Nephron progenitor cell (in vitro differentiated cells): ENCODE measurements at places on chromosomes 1 and 21.
A peak's percentile ranks its signal among the peaks of the same experiment; 100 is the strongest.

GRCh38 chr1:220565670-220566069 is 37.7 kb downstream of the MARK1 start:
- no peak for DNase-seq

- no peak for DNase-seq
These were observed 19.1 kb downstream of the OLFML3 start for GRCh38 chr1:113998361-113998760.

- DNase-seq = no peak
These were observed 161.6 kb downstream of the CHRM3 start for GRCh38 chr1:239547987-239548386.

- DNase-seq = no peak
These were observed 451.2 kb downstream of the DSCAM start for GRCh38 chr21:40395732-40396131.

GRCh38 chr1:230166366-230167132 is 99.5 kb downstream of the GALNT2 start:
- DNase-seq = no peak

- no peak for DNase-seq
These were observed 2.6 kb upstream of the LAD1 start for GRCh38 chr1:201401700-201402099.

GRCh38 chr1:162732566-162733335 is 57.8 kb upstream of the HSD17B7 start:
- no peak for DNase-seq

DNA sequence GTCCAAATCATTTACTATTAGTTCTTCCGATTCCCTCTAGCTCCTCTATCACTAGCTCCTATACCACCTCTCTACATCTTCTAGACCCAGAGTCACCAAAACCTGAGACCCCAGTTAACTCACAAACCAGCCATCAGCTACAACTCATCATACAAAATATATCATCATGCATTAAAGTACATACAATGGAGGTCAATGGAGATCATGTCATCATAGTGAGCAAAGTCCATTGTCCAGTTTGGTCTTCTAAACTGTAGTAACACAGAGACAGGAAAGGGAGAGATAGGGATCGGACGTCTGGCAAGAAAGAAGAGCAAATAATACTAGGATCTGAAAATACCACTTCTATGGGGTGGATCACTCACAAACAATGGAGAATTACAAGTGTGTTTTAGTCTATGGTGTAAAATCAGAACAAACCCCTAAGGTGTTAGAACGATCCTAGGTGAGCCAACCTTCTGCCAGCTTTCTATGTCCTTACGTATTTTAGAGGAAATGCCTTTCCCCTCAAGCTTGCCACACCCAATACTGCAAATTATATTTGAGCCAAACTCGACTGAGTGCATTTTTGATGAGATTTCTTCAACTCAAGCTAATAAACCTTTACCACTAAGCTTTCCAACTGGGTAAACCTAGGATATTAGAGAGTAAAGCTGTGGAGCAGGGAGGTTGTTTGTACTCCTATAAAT is 3.9 kb downstream of the ADIPOR1 start:
- no peak for DNase-seq

DNA sequence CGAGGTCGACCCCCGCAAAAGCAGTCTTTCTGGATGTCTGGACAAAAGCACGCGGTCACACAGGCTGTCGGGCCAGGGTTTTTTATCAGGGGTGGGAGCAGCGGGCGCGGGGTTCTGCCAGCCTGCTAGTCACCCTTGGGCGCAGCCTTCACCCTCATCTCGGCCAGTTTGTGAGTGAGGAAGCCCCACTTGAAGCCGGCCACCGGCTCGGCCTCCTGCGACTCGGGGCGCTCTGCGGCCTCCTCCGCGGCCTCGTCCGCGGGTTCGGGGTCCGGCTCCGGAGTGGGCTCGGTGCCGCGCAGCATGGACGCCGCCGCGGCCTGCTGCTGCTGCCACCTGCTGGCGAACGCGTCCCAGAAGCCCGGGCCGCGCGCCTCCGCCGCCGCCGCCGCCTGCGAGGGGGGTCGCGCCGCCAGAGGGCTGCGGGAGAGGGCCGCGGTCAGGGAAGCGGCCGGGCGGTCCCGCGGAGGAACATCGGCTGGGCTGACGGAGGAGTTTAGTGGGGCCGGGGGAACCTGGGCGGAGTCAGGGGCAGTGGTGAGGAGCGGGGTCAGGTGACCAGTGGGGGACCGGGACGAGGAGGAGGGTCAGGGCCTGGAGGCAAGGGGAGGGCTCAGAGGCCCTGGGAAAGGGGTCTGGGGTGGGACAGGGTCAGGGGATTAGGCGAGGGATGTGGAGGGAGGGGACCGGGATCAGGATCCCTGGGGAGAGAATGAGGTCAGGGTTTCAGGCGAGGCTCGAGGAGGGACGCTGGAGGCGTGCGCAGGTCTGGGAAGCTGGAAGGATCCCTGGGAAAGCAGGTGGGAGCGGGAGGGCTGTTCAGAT is 4.5 kb downstream of the C1orf232 start:
- DNase-seq = peak; percentile 91

- peak; percentile 37 for DNase-seq
These were observed 32.0 kb downstream of the RSPH1 start for GRCh38 chr21:42463861-42464515.

DNA sequence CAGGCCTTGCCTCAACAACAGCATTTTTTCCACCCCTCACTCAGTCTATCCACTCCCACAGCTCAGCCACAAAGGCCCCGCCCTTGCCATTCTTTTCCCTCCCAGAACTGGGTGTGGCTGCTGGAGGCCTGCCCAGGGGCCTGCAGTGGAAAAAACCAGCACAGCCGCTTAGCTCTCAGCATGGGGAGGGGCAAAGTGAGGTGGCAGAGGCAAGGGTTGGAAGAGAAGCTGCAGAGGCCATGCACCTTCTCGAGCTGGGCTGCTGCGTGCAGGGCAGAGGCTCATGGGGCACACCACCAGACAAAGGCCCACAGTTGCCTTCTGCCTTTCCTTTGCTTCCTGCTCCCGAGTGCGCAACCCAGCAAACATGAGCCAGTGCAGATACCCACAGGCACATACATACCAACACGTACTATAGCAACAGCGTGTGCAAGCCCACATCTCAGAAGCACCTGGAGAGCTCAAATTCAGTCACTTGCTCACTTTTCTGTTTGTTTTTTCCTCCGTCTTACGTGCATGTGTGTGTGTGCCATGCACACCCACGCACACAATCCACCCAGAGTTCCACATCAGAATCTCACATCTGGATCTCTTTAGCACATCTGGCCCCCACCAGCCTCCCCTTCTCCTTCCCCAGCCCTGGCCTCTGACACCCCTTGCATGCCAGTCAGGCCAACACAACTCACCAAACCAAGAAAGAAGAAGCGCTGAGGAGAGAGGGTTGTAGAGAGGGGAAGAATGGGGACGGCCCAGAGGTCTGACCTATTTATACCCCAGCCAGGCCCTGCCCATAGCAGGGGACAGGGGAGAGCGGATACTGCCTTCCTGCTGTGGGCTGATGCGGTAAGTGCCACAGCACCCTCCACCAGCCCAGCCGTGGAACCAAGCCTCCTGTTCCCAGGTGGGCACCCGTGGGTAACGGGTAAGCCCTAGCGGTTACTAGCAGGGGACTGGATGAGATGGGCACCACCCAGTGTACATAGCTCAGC is at the start of gene S100A4:
S100A4 (minus strand) TSS at position 740 of the 989 bp plus-strand sequence. CDS start 1,012 bp downstream, outside the sequence.
- peak; percentile 82 for DNase-seq

GRCh38 chr21:27047283-27047657 is 80.4 kb upstream of the ADAMTS5 start:
- DNase-seq = no peak

GRCh38 chr1:35929730-35930592 is 944 bp upstream of the AGO3 start:
- peak; percentile 37 for DNase-seq

DNA sequence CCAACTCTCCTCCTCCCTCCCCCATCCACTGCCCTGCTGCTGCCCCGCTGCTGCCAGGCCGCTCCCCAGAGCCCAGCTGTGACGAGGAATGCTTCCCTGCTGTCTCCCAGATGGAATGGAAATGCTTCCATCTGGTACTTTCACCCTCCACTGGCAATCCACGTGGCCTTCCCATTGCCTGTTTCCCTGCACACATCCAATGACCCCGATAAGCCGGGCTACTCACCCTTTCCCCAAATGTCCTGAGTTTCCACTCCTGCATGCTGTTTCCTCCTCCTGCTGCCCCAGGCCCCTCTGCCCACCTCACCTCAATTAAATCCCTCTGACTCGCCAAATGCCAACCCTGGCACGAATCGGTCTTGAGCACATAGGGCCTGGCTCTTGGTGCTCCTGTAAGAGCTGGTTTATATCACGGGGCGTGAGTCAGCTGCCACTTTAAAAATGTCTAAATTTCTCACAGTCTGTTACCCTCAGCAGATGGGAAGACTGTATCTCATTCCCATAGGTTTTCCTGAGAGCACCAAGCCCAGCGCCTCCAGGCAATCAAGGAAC is 36.4 kb downstream of the MRAP start:
- no peak for DNase-seq
